PC-9 (cell line): ENCODE measurements at places on chromosomes 3 and 15.

DNA sequence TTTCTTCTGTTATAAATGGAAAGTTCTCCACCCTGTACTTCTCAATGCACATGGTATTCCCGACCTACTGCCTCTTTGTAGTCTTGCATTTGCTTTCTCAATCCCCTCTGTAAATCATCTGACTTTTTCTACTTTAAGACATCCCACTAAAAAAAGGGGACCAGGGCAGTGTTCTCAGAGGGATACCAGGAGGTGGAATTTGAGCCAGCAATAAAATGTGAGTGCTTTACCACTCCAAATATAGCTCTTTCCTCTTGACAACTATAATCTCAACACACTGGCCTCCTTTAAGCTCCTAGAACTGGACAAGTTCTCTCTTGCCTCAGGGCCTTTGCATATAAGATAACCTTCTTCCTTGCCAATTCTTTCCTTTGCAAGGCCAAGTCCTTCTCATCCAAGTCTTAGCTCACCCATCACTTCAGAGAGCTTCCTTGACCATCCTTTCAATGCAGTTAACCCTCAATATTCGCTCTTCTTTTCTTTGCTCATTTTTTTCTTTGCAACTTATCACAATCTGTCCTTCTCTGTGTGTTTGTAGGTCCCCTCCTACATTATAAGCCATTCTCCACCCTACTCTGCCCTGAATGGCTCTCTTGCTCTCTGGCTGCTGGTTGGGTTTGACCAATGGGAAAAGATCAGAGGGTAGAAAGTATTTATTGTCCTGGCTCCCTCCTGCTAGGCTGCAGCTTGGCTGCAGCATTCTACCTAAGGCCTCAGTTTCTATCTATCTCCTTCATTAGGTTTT, 93.4 kb downstream of the PRICKLE2 start:
- DNase-seq: no peak

- no peak for DNase-seq
These were observed 105.9 kb downstream of the KCNH8 start for GRCh38 chr3:19254189-19254588.

DNA sequence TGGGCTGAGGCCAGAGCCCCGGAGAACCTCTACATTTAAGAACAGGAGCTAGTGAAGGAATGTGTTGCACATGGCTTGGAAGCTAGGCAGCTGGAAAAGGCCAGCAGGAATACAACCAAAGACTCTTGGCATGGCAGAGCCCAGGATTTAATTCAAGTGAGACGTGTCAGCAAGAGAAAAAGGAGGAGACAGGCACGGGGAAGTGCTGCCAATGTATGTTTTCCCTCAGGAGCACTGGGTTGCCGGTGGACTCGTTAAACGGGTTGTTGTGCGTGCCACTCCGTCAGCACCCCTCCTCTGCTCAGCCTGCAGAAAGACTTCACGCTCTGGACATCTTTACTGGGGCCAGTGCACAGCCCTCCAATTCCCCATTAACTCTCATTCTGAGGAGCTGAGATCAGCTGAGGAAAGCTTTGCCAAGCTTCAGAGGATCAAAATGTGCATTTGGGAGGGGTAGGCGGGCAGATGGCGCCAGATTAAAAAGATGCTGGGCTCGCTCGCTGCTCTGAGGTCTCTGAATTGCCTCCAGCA, 103.7 kb downstream of the PDZRN3 start:
- no peak for DNase-seq

DNA sequence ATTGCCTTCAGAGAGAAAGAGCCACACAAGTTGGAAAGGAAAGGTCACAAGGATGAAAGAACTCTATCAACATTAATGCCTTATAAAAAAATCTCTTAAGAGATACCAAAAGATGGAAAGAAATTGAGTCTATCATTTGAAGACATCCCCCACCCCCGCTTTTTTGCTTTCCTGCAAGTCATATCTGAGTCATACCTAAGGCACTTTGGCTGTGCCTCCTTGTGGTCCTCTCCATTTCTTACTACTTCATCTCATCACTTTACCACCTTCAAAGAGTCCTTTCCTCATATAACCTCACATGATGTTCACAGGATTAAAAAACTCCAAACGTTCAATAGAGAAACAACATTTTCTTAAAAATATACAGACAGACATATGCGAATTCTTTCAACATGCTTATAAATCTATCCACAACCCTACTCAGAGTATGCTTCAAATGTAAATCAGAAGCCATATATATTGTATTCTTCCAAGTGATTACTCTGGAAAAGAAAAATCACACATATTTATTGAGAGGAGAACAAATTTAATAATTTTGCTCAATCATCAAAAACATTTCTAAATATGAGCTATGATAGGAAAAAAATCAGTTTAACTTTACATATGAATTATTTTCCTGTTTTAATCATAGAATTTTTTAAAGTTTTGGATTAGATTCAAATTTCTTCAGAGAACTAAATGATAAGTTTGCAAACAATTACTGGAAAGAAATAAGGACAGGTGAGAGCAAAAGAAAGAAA, 1003.9 kb upstream of the CFAP20DC start:
- DNase-seq: no peak

DNA sequence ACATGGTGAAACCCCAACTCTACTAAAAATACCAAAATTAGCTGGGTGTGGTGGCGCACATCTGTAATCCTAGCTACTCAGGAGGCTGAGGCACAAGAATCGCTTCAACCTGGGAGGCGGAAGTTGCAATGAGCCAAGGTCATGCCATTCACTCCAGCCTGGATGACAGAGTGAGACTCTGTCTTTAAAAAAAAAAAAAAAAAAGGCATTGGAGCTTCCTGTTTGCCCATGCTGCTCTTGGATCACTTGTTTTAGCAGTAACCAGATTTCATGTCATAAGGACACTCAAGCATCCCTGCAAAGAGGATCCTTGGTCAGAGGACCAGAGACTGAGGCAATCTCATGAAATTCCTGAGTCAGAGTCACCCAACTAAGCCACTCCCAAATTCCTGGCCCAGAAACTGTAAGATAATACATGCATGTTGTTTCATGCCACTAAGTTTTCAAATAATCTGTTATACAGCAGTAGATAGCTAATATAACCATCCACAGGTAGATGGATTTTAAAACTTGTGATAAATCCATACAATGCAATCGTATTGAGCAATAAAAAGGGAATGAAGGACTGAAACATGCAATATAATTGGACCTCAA, 82.0 kb upstream of the XXYLT1 start:
- peak; percentile 51 for DNase-seq

- no peak for DNase-seq
These were observed 7.1 kb downstream of the COPS2 start for GRCh38 chr15:49148298-49148697.

- no peak for DNase-seq
These were observed 72.5 kb downstream of the VPS8 start for GRCh38 chr3:184884359-184885017.

GRCh38 chr15:52529341-52529924, 753 bp upstream of the MYO5A start:
- DNase-seq: no peak

DNA sequence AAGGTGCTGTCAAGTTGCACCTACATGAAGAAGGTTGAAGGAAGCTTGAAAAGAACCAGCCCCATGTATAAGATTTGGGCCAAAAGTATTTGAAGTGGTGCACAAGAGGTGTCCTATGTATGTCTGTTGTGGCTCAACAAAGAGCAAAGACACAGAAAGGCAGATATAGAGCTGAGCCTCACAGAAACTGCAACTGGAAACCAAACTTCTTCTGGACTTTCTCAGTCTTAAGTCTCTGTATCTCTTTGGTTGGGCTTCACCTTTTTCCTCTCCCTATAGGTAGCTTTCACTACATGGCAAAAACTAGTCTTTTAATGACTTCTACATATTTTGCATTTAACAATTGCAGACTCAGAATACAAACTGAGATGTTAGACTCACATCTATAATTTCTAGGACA, 8.8 kb upstream of the CMC1 start:
- DNase-seq: no peak

- peak; percentile 77 for DNase-seq
These were observed 61.5 kb downstream of the IQSEC1 start for GRCh38 chr3:13011573-13012220.

GRCh38 chr15:49962044-49962602, 156.9 kb downstream of the ATP8B4 start:
- no peak for DNase-seq

DNA sequence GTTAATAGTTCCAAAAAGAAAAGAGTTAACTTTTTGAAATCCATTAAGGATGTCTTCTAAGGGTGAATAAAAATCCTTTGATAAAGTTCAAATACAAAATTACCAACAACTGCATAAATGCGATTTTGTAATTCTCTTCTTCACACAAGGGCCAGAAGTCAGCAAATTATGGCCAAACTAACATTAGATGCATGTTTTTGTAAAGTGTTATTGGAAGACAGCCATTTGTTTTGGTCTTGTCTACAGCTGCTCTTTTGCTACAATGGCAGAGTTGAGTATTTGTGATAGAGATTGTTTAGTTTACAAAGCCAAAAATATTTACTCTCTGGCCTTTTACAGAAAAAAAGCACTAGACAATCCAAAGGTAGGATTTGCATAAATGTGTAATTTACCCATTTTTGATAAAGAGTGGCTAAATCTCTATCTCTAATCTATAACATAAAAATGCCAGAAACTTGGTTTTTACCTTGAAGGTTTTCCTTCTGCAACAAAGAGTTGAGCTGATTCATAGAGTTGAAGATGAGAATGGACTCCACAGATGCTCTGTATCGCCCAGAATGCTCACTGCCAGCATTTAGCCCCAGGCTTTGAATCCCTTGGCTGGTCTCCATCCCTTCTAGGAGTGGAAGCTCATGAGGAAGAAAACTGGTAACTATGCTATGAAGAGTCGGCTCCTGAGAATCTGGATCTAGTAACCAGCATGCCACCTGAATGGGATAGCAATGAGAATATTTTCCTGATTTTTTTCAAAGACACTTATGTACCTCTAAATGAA, 64.5 kb downstream of the POLQ start:
- DNase-seq: no peak

DNA sequence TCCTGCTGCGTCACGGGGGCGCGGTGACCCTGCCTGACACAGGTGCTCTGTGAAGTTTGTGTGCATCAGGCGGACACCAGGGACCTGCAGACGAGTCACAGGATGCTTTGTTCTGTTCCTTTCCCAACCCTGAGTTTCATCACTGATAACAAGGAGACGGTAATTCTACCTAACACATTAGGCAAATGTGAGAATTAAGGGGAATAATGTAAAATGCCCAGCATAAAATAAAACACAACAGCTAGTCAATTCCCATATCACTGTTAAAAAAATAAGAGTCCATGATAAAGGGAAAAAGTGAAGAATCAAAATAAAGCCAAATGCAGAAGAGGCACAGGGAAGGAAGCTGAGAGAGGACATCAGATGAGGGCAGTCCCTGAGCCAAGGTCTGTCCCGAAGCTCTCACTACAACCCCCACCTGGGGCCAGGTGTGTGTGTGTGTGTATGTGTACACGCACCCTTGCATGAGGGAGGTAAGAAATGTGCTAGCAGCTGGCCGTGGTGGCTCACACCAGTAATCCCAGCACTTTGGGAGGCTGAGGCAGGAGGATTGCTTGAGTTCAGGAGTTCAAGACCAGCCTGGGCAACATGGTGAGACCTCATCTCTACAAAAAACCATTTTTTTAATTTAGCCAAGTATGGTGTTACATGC, 27.5 kb downstream of the PLA2G4D start:
- no peak for DNase-seq

DNA sequence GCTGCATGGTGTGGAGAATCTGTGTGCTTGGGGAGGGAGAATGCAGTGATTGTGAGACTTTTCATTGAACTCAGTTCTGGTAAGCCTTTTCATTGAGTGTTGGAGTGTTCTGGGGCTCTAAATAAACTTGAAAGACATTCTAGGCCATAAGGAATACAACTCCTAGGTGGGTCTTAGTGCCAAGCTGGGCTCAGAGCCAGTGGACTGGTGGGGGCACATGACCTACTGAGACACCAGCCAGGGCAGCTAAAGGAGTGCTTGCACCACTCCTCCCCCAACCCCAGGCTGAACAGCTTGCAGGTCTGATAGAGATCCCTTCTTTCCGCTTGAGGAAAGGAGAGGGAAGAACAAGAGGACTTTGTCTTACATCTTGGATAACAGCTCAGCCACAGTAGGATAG, 21.7 kb upstream of the KPNA4 start:
- no peak for DNase-seq

GRCh38 chr3:69186575-69187093, 64.2 kb upstream of the LMOD3 start:
- no peak for DNase-seq

DNA sequence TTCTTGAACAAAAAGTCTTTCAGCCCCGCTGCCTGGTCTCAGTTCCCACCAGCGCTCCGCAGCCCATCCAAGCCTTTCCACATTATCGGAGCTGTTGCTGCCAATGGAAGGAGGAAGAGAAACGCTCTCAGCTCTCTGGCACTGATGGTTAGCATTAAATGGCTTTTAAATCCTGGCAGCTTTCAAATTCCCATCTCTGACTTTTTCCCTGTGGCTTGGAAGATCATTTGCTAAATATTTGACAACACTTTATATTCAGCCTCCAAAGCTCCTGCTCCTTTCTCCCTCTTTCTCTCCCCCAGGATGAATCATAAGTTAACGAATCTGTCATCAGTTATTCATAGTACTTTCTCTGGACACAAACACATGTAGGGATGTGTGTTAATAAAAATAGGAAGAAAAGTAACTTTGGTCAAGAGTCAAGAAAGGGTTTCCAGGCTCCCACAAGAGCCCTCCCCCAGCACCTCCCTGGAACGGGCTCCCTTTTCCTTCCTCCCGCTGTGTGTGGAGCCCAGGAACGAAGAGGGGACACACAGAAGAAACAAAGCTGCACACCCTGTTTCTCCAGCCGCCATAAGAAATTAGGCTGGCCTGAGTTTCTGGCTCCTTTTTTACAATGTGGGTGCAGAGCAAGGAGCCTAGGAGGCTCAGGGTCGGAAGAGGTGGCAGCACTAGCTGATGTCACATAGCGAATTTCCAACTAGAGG, 47.6 kb upstream of the TSEN2 start:
- DNase-seq: no peak

DNA sequence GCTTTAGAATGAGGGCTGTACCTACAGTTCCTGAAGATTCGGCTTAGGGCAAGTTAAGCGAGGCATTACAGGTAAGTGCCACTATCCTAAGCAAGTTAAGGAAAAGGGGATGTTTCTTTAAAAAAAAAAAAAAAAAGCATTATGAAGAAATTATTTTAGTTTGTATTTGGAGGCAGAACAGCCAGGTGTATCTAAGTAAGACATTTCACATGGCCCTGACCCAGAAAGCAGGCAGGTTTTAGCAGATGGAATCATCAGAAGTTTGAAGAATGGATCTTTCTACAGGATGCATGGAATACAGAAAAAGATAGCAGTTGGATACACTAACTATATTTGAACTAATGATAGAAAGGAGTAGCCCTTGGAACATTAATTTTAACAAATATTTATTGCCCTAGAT, 105.6 kb downstream of the OSBPL10 start:
- DNase-seq: no peak
